NCI-H1092 (cell line): ENCODE measurements at places on chromosomes 4 and X.

- no peak for DNase-seq
Observed at GRCh38 chrX:44343412-44344141, at the start of gene EFHC2. TSS of gene EFHC2 (minus strand) at chrX:44343672. CDS start at chrX:44343588, 84 bp downstream.

GRCh38 chr4:151165205-151166000 is 66.0 kb downstream of the RPS3A start:
- DNase-seq: no peak

DNA sequence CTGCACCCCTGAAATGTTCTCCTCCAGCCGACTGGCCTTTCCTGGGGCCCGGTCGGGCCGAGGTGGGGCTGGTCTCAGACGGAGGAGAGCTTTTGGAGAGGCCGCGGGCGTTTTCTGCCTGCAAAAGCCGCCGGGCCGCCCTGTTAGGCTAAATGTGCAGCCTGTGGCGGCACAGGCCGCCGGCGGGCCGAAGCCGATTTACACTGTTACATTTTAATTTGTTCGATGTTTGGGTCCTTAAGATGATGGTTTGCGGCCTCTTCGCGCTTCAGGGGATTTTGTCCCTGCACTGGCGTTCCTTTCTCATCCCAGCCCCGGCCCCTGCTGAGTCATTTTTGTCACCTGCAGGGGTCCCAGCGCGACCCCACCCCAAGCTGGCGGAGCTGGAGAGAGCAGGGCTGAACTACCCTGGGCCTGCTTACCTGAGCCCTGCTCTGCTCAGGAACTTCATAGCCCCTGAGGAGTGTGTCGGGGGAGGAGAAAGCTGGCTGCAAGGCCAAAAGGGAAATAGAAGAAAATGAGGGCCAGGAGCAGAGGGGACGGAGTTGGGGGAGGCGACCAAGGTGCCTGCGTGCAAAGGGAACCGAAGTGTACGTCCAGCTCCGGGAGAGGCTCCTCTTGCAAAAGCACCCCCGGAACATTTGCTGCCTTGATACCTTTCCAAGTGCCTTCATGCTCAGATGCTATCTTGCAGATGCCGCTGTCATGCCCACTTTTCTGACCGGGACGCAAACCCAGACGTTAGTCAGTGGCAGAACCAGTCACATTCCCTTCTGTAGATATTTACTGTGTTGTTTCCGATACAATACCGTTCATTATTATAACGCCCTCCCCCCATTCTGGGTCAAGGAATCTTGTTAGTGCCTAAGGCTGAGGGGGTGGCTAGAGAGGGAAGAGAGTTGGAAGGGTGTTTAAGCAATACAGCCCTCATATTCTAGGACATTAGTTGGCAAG is 977 bp upstream of the RBBP7 start:
- peak; percentile 25 for DNase-seq

DNA sequence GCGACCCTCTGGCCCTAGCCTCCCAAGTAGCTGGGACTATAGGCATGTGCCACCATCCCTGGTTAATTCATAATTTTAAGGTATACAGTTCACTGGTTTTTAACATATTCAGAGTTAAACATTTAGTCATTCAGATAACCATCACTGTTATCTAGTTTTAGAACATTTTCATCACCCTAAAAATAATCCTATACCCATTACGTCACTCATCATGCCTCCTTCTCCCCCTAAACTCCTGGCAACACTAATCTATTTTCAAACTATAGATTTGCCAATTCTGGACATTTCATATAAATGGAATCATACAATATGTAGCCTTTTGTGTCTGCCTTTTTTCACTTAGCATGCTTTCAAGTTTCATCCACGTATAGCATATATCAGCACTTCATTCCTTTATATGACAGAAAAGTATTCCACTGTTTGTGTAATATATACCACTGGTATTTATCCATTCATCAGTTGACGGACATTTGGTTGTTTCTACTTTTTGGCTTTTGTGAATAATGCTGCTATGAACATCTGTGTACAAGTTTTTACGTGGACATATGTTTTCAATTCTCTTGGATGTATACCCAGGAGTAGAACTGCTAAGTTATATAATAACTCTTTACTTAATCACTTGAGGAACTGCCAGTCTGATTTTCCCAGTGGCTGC is 32.0 kb upstream of the RPS3A start:
- no peak for DNase-seq

DNA sequence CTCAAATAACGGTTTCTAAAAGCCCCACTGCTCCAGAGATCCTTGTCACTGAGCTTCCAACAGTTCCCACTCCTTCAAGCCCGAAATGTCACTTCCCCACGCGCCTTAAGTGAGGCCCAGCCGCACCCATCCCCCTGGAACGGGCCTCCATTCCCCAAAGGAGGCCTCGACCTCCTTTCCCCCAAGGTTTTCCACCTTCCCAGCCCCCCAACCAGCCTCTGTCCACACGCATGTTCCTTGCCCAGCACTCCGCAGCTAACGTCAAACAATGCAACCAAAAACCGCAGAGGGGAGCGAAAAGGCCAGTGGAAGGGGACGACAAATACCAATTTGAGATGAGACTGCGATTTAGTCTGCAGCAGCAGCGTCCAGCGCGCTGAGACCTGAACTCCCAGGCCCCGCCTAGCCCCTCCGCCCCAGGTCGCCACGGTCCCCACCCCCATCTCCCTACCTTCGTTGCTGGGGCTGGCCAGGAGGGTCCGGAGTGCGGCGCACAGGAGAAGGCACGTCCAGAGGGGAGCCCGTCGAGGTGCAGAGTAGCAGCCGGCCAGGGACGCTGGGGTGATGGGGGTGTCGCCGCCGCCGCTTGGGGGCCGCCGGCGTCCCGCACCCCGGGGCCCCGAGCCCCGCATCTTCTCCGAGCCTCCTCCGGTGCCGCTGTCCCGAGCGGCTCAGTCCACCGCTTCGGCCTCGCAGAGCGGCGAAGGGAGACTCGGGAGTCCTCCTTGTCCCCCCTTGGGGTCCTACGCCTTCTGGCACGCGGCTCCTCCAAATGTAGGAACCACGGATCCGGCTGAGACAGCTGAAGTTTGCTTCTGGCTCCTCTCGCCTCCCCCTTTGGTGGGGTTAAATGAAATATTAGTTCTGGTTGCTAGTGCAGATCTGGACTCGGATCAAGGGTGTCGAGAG is 924 bp downstream of the EPHA5 start:
- no peak for DNase-seq

- DNase-seq: no peak
Observed at GRCh38 chr4:113621633-113622032, 139.9 kb downstream of the CAMK2D start.

GRCh38 chr4:3854661-3855060 is 88.5 kb downstream of the ADRA2C start:
- no peak for DNase-seq

- no peak for DNase-seq
Observed at GRCh38 chr4:144975718-144976117, 122.3 kb downstream of the ANAPC10 start.

DNA sequence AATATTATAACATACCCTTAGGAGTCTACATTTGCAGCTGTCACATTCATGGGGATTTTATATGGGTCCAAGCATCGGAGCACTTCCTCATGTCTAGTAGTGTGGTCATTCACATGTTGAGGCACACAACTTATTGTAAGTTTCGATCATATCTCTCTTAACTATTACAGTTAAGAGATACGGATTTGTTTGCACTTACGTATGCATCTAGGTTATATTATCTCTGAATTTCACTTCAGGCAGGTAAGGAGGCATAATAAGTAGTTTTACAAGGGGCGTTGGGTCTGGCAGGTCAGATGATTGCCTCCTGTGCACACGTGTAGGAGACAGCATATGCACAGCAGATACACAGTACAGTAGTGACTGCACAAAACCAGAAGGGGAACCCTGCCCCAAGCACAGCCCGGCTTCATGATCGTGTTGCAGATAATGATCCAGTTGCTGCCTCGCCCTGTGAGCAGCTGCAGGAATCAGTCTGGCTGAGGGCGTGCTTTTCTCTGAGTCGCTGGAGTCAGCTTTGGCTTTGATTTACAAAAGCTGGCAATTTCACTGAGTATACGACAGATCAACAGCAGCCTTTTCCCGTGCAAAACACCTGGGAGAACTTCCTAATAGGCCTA is 302.9 kb upstream of the GATB start:
- DNase-seq: peak; percentile 46

DNA sequence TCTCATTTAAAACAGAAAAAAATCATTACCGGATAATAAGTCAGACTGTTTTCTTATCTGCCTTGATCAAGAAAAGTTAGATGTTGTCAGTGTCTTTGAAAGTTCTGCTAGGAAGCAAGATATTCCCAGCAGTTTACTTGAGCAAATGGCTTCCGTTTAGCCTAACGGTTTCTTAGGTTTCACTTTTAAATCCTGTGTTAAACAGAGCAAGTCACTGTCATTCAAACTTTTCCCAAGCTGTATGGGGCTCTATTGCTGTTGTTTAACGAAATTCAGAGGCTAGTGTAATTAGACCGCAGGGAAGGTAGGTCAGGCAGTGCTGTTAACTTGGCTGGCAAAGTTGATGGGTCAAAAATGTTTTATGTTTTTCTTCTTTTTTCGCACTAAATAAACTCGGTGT is 80.3 kb upstream of the NEIL3 start:
- no peak for DNase-seq

DNA sequence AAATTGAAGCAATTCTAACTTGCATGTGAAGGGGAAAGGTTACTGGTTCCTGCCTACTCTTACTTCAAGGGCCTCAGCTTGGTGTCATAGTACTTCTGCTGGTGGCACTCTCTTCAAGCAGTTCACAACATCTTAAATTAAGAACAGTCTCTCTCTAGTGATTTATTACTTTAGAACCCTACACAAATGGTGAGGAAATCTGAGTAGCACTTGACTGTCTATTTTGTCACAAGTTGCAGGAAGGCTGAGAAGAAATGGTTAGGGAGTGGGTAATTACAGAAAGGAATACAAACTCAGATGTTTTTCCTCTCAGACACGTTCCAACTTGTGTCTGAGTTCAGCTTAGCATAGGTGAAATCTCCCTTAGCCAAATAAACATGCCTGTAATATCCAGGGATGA is 242.3 kb upstream of the GRIA3 start:
- no peak for DNase-seq

- no peak for DNase-seq
Observed at GRCh38 chrX:129760981-129761380, 18.8 kb upstream of the SASH3 start.

DNA sequence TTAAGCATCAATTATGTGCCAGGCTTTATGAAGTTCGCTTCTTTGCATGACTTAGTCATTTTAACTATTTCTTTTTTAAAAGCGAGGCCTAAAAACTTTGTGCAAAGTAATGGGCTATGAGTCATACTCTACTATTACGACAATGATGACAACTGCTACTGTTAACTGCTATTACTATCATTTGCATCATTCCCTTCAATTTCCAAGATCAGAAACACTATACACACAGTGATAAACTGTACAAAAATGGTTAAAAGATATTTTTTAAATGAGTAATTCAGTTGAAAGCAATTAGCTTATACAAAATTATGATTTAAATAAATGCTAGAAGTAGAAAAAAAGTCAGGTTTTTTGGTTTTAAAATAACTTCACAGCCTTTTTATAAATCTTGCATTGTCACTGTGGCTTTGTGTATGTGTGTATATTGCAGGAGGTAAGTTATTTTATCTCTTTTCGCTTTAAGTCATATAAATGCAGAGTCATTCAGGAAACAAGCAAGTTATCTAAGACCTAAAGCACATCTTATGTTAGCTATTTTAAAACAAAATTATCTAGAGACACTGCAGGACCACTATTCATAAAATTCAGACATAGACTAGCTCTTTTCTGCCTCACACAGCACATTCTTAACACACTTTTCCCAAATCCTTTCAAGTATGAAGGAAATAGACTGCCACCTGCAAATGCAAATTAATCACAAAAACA is 18.5 kb upstream of the CXCL3 start:
- no peak for DNase-seq

DNA sequence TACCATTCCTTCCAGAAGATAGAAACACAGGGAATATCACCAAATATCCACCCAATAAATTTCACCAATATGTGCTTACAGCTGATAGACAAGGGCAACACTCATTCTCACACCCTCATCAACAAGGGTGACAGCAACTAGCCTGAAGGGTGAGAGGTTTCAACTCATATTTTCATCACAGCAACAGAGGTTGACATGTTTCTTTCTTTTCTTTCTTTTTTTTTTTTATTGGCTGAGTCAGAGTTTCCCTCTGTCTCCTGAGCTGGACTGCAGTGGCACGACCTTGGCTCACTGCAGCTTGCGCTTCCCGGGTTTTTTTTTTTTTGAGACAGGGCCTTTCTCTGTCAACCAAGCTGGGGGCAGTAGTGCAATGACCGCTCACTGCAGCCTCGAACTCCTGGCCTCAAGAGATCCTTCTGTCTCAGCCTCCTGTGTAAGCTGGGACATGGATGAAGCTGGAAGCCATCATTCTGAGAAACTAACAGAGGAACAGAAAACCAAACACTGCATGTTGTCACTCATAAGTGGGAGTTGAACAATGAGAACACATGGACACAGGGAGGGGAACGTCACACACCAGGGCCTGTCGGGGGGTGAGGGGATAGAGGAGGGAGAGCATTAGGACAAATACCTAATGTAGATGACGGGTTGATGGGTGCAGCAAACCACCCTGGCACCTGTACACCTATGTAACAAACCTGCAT is 27.5 kb upstream of the ASMTL start:
- no peak for DNase-seq

DNA sequence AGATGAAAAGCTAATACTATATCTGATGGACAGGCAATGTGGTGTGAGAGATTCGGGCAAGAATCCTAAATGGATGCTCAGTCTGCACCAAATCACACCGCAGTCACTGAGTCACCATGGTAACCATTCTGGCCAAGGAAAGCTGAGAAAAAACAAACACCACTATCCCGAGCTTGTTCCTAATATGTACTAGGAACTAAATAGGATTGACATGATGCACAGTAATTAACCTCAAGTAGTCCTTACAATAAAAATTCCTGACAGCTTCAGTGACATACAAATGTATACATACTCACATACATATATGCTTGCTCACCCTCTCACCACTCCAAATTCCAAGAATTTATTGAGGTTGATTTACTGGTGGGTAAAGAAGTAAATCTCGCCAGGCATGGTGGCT is 1.1 kb upstream of the RAB40A start:
- DNase-seq: peak; percentile 30

DNA sequence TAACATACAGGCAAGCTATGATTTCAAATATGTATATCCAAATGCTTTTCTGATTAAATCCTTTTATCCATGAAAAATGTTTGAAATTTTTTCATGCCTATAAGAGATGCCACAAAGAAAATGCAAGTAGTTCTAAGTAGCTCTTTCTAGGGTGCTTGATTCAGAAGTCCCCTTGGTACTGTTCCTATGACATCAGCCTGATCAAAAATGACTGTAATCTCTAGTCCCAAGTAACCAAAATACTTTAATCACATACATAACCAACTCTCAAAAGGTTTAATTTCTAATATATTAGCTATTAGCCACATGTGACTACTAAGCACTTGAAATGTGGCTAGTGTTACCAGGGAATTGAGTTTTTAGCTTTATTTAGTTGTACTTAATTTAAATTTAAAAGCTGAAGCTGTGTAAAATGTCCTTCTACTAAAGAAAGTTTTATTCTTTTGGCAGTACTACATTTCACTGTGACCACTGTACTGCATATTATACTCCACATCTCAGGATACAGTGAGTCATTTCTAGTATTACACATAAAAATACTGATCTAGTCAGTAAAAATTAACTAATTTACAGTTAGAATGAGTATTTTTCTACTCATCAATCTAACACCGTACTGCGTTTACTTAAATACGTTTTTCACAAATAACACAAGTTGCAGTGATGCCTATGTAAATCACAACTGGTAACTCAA is 33.9 kb downstream of the FBXW7 start:
- DNase-seq: no peak
